ENCODE measurements at places on chromosomes 5 and 9.
A peak's percentile ranks its signal among the peaks of the same experiment; 100 is the strongest.

DNA sequence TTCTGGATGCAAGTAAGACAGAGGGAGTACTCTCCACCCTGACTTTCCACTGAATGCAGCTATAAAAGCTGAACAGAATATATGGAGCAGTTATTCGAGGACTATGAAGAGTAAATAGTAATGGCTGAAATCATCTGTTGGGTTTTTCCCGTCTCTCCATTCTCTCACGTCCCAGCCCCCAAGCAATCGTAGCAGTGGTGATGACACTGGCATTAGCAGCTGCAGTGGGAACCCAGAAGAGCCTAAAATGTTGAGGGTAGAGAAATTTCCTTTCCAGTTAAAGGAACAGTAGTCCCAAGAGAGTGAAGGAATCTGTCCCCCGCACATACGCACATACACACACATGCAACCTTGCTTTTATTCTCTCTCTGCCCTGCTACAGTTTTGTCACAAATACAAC, 33.2 kb downstream of the MED27 start:
- DNase-seq = no peak

- DNase-seq = no peak
Measured at GRCh38 chr5:150692276-150692675, 8.6 kb downstream of the RBM22 start.

GRCh38 chr9:107397076-107398044, 92.2 kb downstream of the KLF4 start:
- DNase-seq = no peak

DNA sequence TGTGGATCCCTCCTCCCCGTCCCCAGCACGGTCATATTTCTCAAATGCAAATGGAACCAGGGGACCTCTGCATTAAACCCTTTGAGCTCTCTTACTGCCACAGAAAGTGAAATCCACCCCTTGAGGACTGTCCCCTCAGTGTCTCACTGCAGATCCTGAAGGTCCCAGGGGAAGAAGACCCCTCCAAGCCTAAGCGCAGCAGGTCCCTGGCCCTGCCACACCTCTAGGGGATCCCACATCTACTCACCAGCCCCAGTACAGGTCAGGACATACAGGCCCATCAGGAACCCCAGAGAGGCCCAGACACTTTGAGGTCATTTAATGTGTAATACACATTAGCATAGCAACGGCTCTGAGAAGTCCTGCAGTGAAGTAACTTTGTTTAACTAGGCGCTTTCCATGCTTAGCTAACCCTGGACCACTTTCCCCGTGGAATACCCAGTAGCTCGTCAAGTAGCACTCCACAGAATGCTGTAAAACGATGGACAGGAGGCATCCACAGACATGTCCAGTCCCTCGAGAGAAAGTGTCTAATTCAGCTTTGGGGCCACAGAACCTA, 54.7 kb upstream of the ALDH1B1 start:
- no peak for DNase-seq

- DNase-seq = no peak
Measured at GRCh38 chr5:75686480-75686879, 30.8 kb downstream of the POC5 start.

DNA sequence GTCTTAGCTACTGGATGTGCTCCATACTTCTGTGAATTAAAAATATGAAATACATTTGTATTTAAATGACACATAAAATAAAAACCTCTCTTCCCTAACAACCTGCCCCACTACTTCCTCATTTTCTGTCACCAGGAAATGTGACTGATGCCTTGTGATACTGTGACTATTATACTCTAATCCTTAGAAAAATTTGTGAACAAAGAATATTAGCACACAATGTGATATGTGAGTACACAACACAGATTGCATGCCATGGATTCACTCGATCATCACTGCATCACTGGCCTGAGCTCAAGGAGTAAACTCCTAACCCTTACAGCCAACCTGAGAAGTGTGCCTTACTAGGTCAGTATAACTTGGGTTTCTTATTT, 281.0 kb downstream of the EFNA5 start:
- no peak for DNase-seq

DNA sequence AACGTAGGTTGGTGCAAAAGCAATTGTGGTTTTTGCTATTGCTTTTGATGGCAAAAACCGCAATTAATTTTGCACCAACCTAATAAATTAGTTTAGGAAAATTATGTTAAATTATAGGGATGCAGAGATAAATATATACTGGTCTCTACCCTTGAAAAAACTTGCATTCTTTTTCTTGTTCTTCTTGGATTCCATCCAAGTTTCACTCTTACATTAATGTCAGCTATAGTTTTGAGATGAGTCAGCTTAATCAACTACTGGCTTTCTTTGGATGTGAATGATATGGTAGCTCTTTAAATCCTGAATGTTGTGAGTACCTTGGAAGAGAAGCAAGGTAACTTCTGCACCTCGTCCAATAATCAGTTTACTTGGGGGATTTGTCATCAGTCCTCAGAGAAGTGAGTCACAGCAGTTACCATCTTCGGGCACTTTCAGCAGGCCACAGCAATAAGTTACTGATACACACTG, 549.0 kb upstream of the ZNF608 start:
- DNase-seq = no peak

GRCh38 chr9:80651044-80651443, 1038.3 kb downstream of the TLE1 start:
- no peak for DNase-seq

GRCh38 chr9:104092192-104092591, 1.9 kb upstream of the SMC2 start:
- no peak for DNase-seq

- DNase-seq = no peak
Measured at GRCh38 chr5:17277907-17278306, 60.5 kb downstream of the BASP1 start.

GRCh38 chr9:114505187-114506081, at the start of gene WHRN:
Gene WHRN, minus strand, starts transcription at chr9:114505473. Its CDS starts 672 bp downstream, at chr9:114504801.
- peak; percentile 83 for DNase-seq

- DNase-seq = no peak
Measured at GRCh38 chr5:32058101-32058500, 116.0 kb downstream of the GOLPH3 start.

DNA sequence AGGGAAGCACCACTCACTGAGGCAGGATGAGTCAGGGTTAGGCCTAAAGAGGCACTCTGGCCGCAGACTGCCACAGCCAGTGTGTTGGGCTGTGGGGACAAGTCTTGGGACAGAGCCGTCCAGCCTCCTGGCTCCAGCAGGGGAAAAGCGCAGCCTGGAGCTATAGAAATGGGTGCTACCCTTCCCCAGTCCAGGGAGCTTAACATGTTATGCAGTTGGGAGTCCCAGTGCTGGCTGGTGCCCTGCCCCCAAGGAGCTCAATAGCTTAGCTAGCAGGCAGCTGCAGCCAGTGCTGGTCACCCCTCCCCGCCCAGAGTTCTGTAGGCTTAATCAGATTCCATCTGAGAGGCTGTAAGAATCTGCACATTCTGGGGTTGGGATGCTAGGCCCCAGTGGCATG, 399.6 kb upstream of the TUSC1 start:
- DNase-seq = no peak

DNA sequence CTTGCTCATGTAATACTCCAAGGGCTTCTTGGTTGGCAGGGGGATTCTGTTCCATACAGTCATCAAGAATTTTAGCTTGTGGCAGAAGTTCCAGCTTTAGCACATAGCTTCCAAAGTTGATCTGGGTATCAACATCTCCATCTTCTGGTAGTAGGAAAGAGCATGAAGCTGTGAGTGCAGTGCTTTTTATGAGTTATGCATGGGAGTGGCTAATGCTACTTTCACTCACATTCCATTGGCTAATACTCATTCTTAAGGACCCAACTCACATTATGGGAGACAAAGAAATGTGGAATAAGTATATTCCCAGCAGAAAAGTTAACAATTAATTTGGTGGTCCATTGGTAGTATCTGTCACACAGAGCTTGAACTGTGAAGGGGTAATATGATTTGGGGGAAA, 194.2 kb upstream of the CHD1 start:
- no peak for DNase-seq

DNA sequence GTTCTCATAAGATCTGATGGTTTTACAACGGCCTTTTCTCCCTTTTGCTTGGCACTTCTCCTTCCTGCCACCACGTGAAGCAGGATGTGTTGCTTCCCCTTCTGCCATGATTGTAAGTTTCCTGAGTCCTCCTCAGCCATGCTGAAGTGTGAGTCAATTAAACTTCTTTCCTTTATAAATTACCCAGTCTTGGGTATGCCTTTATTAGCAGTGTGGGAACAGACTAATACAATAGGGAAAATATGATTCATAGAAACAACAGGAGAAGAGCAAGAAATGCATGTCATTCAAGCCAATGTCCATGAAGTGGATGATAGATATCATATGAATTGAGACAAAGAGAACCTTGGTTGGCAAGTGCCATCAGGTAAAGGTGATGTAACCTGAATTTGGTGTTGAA, 128.3 kb upstream of the HAPLN1 start:
- DNase-seq = no peak

- DNase-seq = no peak
Measured at GRCh38 chr5:170113522-170113900, 7.8 kb downstream of the FOXI1 start.

GRCh38 chr5:5738797-5739489, 316.5 kb downstream of the ICE1 start:
- no peak for DNase-seq

DNA sequence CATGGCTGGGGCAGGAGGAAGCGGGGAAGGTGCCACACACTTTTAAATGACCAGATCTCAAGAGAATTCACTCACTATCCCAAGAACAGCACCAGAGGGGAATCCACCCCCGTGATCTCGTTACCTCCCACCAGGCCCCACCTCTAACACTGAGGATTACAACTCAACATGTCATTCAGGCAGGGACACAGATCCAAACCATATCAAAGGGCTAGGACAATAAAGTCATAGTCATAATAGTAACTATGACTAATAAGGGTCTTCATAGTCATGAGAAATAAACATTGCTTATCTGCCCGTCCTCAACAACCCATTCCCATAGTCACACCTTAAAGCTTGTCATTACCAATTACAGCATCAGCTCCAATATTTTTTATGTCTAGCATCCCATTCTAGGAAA, 65.3 kb upstream of the SMC2 start:
- DNase-seq = no peak
